Activated T-helper 1 cell treated with anti-CD3 and anti-CD28 coated beads, Interleukin-2, amount 50 U/mL, for 16 hours (primary cell): ENCODE measurements at places on chromosomes 4 and X.

DNA sequence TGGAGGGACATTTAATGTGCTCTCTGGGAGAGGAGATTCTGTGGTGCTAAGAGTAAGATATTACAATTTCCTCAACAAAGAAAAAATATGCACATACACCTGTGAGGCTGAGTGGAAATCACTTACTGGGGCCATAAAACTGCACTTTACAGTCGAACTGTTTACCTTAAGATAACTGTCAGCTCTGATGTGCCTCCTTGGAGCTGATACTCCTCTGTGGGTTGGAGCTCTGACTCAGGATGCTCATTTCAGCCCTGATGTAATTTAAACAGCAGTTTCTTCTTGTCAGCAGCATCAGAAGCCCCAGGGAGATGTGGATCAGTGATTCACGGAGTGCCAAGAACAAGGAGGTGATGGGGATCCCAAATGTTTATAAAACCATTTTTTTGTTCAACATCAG is 241.9 kb upstream of the SFRP2 start:
- no peak for DNase-seq

DNA sequence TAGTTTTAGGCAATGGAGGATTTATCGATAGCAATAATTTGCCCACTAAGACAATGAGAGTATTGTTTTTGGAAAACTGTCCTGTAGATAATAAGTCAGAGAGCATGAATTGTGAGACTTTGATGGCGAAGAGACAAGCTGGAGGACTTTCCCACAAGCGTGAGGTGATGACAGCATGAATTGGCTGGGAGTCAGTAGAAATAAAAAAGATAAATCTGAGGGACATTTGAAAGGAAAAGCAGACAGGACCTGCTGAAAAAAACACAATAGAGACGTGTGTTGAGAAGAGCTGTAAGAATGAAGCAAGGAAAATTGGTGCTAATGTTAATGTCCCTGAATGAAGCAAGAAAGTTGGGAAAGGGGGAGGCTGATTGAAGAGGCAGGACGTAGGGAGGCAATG is 233.5 kb downstream of the DCTD start:
- DNase-seq: no peak

GRCh38 chrX:110280954-110281353 is 36.9 kb downstream of the AMMECR1 start:
- no peak for DNase-seq

- DNase-seq: no peak
These were observed 45.1 kb upstream of the HSD17B10 start for GRCh38 chrX:53479301-53479700.

DNA sequence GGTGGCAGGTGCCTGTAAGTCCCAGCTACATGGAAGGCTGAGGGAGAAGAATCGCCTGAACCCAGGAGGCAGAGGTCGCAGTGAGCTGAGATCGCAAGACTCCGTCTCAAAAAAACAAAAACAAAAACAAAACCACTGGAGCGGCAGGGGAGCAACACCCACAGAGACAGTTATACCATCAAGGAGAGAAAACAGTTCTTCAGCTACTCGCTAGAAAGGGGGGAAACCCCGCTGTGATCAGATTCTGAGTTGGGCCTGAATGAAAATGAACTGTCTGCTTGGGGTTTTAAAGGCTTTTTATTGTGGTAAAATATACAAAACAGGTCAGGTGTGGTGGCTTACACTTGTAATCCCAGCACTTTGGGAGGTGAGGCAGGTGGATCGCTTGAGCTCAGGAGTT is 16.8 kb upstream of the IRAK1 start:
- DNase-seq: no peak

- DNase-seq: no peak
These were observed 367.3 kb downstream of the CHIC1 start for GRCh38 chrX:73930300-73930699.

- no peak for DNase-seq
These were observed 471 bp downstream of the MCTS1 start for GRCh38 chrX:120604361-120604782.
